Urinary bladder (tissue), 4 donors: ENCODE measurements at places on chromosomes 16 and 17. TPM values are rescaled to one million over a fixed set of nuclear protein-coding genes. Genes with fewer than 3 reads are reported as not detected.

Gene AATK
- polyA plus RNA-seq: 9.2 TPM

Gene MT1A
- 244 TPM for polyA plus RNA-seq

Gene CCDC137
- 15.9 TPM for polyA plus RNA-seq

Gene KRTAP9-2
- not detected for polyA plus RNA-seq

Gene DNASE1L2
- polyA plus RNA-seq: 0.77 TPM

Gene SPATA22
- polyA plus RNA-seq: 0.23 TPM

Gene SGCA
- polyA plus RNA-seq: 89.1 TPM

Gene KRT26
- polyA plus RNA-seq: not detected

Gene RAB11FIP4
- 1.5 TPM for polyA plus RNA-seq

Gene ITGAL
- polyA plus RNA-seq: 1.8 TPM

Gene CDRT15L2
- not detected for polyA plus RNA-seq

Gene TEKT3
- 1.0 TPM for polyA plus RNA-seq

Gene GPS1
- polyA plus RNA-seq: 95.4 TPM

Gene ALOXE3
- polyA plus RNA-seq: not detected

Gene SNX20
- polyA plus RNA-seq: 1.0 TPM

Gene FBXL16
- 0.68 TPM for polyA plus RNA-seq

Gene REXO5
- polyA plus RNA-seq: 3.0 TPM

Gene MAPT
- polyA plus RNA-seq: 21.1 TPM

Gene CES2
- polyA plus RNA-seq: 32.5 TPM

Gene COL1A1
- 802 TPM for polyA plus RNA-seq

Gene BEAN1
- polyA plus RNA-seq: 1.0 TPM

Gene ASB16
- 1.2 TPM for polyA plus RNA-seq

Gene HSPB9
- 0.11 TPM for polyA plus RNA-seq

Gene IKZF3
- polyA plus RNA-seq: 0.58 TPM

Gene SLC6A2
- polyA plus RNA-seq: 0.27 TPM

Gene KRT24
- polyA plus RNA-seq: 4.7 TPM

Gene SLX1A
- polyA plus RNA-seq: 42.7 TPM

Gene HNF1B
- 1.5 TPM for polyA plus RNA-seq

Gene KRTAP9-8
- not detected for polyA plus RNA-seq

Gene DPEP2
- polyA plus RNA-seq: 2.5 TPM

Gene SPATA32
- not detected for polyA plus RNA-seq

Gene ZNRF1
- 22.0 TPM for polyA plus RNA-seq

Gene TNK1
- polyA plus RNA-seq: 4.8 TPM

Gene PRSS27
- polyA plus RNA-seq: 2.5 TPM

Gene MEFV
- polyA plus RNA-seq: 0.80 TPM

Gene ZNF688
- 15.6 TPM for polyA plus RNA-seq

Gene CSH2
- polyA plus RNA-seq: not detected

Gene SEZ6L2
- 1.5 TPM for polyA plus RNA-seq

Gene TBC1D3G
- polyA plus RNA-seq: not detected
